ENCODE measurements at places on chromosomes 16 and 17.

DNA sequence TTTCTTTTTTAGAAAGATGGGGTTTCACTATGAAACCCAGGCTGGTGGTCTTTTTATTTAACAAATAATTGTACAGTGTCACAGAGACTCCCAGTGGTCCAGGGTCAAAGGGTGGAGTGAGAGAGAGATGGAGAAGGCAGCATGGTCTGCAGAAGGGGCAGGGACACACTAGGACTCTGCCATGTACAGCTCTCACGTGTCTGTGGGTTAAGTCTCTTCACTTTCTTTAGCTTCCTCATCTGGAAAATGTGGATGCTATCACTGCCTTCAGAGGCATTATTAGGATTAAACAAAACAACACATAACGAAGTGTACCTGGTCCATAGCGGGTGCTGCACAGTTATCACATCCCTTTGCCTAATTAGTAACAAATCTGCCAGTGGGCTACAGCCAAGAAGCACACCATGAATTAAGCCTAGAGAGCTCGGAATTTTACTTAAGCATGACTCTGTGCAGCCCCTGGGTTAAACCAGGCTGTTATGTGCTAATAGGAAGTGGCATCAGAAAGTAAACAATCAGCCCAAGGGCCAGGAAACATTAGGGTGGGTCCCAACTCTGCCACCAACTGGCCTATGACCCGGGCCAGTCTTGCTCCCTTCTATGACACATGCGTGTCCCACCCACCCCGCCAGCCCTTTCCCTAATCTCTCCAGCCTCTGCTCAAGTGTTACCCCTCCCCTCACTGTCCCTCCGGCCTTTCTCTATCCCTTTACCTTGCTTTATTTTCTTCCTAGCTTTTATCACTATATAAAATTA, 13.9 kb downstream of the TOP3A start:
- H3K4me1 ChIP-seq = peaks cover 13% of the 10 kb centered on the region
- H3K36me3 ChIP-seq = peaks cover 54% of the 10 kb centered on the region
- no peaks in the 10 kb centered on the region for H3K27me3 ChIP-seq
- peak overlapping the region; percentile 31 for H3K27ac ChIP-seq
- ATAC-seq = no peak
- no peak overlapping the region for H3K4me3 ChIP-seq

DNA sequence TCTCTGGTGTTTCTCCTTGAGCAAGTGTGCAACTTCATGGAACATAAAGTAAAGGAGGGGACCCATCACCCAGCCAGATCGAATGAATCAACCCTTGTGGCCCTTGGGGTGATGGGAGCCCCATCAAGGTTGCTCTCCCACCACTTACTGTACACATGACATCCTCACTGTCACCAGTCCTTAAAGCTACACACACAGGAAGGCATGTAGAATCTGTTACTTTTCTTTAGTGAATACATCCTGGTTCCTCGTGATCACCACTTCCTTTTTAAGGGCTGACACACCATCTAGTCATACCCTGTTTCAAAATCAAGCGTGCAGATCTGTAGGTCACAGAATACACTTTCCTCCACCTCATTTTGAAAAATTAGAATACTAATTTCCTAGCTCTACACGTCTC, 22.6 kb upstream of the MPHOSPH6 start:
- H3K27me3 ChIP-seq = peaks cover 14% of the 10 kb centered on the region
- no peak overlapping the region for H3K4me3 ChIP-seq
- peak overlapping the region; percentile 76 for H3K27ac ChIP-seq
- H3K4me1 ChIP-seq = peaks cover 24% of the 10 kb centered on the region

DNA sequence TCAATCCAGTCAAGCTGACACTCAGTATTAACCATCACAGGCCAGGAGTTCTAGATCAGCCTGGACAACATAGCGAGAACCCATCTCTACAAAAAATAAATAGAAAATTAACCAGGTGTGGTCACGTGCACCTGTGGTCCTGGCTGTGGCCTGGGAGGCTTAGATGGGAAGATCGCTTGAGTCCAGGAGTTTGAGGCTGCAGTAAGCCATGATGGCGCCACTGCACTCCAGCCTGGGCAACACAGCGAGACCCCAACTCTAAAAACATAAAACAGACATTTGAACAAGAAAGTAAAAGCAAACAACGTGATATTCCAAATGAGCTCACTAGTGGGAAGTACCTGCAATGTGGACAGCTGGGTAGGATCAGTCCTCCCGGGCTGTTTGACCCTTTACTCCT, 41.9 kb downstream of the CRISPLD2 start:
- peaks cover 55% of the 10 kb centered on the region for H3K27me3 ChIP-seq
- no peaks in the 10 kb centered on the region for H3K36me3 ChIP-seq
- H3K27ac ChIP-seq = no peak overlapping the region
- no peak overlapping the region for H3K4me3 ChIP-seq
- H3K4me1 ChIP-seq = no peaks in the 10 kb centered on the region

- no peaks in the 10 kb centered on the region for H3K27me3 ChIP-seq
- H3K36me3 ChIP-seq = peaks cover 45% of the 10 kb centered on the region
- no peak for ATAC-seq
- no peak overlapping the region for H3K4me3 ChIP-seq
Measured at GRCh38 chr16:84183911-84184591, 2.8 kb downstream of the TAF1C start.

DNA sequence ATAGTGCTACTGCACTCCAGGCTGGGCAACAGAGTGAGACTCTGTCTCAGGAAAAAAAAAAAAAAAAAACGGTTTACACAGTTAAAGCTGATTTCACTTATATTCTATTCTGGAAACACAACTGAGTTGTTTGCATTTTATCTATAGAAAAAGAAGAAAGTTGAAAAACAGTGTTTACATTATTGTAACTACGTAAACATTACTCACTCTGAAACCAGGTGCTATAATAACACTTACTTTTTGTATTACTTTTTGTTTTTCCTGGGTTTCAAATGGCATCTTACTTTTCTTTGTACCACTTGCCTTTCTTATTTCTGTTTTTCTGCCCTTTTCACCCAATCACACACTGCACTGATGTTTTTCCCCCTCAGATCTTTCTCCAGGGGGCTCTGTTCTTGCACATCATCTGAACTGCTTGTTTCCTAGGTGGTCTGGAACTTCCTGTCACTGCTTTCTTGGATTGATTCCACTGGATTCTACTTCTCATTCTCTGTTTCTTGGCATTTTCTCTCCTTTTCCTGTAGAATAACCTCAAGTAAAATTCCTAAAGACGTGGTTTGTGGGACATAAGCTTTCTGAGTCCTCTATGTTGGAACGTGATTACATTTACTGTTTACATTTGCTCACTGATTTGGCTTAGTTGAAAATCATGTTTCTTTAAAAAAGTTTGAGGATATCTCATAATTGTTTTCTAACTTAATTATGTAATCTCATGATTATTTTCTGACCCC, 142.1 kb downstream of the HS3ST3B1 start:
- H3K4me1 ChIP-seq = no peaks in the 10 kb centered on the region
- H3K36me3 ChIP-seq = no peaks in the 10 kb centered on the region
- H3K27ac ChIP-seq = no peak overlapping the region
- no peak overlapping the region for H3K4me3 ChIP-seq
- H3K27me3 ChIP-seq = peaks cover 10% of the 10 kb centered on the region

- H3K27me3 ChIP-seq = no peaks in the 10 kb centered on the region
- ATAC-seq = peak; percentile 88
- H3K27ac ChIP-seq = peak overlapping the region; percentile 66
- H3K4me1 ChIP-seq = peaks cover 39% of the 10 kb centered on the region
Measured at GRCh38 chr17:2192367-2193057, 111.1 kb downstream of the SMG6 start.

DNA sequence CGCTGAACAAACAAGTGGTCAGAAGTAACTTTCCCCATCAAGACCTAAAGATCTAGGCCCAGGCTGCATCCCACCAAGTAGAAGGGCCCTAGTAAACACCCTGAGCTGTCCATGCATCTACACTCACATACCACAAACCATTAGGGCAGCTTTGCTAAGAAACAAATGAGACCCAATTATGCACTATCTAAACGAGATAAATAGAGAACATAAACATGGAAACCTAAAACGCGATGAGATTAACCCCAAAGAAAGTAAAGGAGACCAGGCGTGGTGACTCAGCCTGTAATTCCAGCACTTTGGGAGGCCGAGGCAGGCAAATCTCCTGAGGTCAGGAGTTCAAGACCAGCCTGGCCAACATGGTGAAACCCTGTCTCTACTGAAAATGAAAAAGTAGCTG, 5.8 kb downstream of the TXNDC11 start:
- peak overlapping the region; percentile 60 for H3K27ac ChIP-seq
- H3K4me1 ChIP-seq = peaks cover 63% of the 10 kb centered on the region
- no peaks in the 10 kb centered on the region for H3K27me3 ChIP-seq
- peaks cover 55% of the 10 kb centered on the region for H3K36me3 ChIP-seq
- H3K4me3 ChIP-seq = no peak overlapping the region

GRCh38 chr17:50182783-50183420, 17.1 kb downstream of the SGCA start:
- H3K4me1 ChIP-seq = peaks cover 45% of the 10 kb centered on the region
- H3K4me3 ChIP-seq = no peak overlapping the region
- no peaks in the 10 kb centered on the region for H3K36me3 ChIP-seq
- no peak for ATAC-seq

- H3K4me3 ChIP-seq = peak overlapping the region; percentile 14
- ATAC-seq = peak; percentile 89
- peaks cover 64% of the 10 kb centered on the region for H3K36me3 ChIP-seq
Measured at GRCh38 chr16:12291989-12292759, 315.6 kb downstream of the SNX29 start.

GRCh38 chr17:19338031-19338990, 24.2 kb downstream of the B9D1 start:
- H3K27ac ChIP-seq = no peak overlapping the region
- H3K27me3 ChIP-seq = peaks cover 24% of the 10 kb centered on the region
- H3K36me3 ChIP-seq = peaks cover 13% of the 10 kb centered on the region

DNA sequence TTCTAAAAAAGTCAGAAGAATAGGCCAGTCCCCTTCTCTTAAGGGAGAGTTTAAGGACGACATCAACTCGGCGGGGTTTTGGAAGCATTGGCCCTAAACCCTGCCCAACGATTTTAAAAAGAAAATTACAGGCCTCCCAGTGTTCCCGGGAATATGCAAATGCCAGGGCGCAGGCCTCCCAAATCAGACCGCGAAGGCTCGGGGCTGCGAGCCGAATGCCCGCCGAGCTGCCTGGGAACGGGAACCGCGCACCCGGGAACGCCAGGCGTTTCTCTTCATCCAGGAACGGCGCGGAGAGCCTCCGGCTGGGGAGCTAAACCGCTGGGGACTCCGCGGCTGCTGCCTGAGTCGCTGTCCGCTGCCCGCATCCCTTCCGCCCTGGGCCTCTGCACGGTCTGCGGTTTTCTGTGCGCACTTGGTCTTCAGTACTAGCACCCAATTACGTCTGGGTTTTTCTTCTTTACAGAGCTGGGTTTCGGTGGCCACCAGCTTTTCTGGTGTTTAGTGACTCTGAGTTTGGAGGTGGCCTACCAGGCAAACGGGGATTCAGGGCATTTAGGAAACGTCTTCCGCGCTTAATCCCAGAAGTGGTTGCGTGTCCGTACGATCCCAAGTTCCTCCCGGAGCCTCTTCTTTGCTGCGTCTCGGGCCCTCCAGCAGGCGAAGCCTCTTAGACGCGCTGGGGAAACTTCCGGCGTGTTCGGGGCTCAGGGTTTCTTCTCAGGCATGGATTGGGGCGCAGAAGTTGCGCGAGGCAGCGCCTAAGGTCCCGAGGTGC, 5.7 kb downstream of the IRX5 start:
- H3K4me1 ChIP-seq = no peaks in the 10 kb centered on the region
- H3K4me3 ChIP-seq = no peak overlapping the region
- no peaks in the 10 kb centered on the region for H3K36me3 ChIP-seq
- H3K27me3 ChIP-seq = peaks cover 97% of the 10 kb centered on the region

- peak overlapping the region; percentile 70 for H3K27ac ChIP-seq
- peak overlapping the region; percentile 41 for H3K4me3 ChIP-seq
- no peaks in the 10 kb centered on the region for H3K27me3 ChIP-seq
- H3K36me3 ChIP-seq = peaks cover 53% of the 10 kb centered on the region
- no peak for ATAC-seq
- peaks cover 44% of the 10 kb centered on the region for H3K4me1 ChIP-seq
Measured at GRCh38 chr16:30758988-30759491, 2.8 kb downstream of the CFAP119 start.

- peaks cover 34% of the 10 kb centered on the region for H3K4me1 ChIP-seq
- H3K27me3 ChIP-seq = no peaks in the 10 kb centered on the region
- peak overlapping the region; percentile 94 for H3K4me3 ChIP-seq
- peak overlapping the region; percentile 100 for H3K27ac ChIP-seq
- peak; percentile 26 for ATAC-seq
Measured at GRCh38 chr17:63549289-63549945, 860 bp upstream of the DCAF7 start.

GRCh38 chr16:2497116-2497630, 16.6 kb upstream of the ATP6V0C start:
- H3K4me3 ChIP-seq = no peak overlapping the region
- H3K36me3 ChIP-seq = peaks cover 10% of the 10 kb centered on the region
- ATAC-seq = no peak
- peaks cover 5% of the 10 kb centered on the region for H3K4me1 ChIP-seq
- no peak overlapping the region for H3K27ac ChIP-seq
- no peaks in the 10 kb centered on the region for H3K27me3 ChIP-seq

DNA sequence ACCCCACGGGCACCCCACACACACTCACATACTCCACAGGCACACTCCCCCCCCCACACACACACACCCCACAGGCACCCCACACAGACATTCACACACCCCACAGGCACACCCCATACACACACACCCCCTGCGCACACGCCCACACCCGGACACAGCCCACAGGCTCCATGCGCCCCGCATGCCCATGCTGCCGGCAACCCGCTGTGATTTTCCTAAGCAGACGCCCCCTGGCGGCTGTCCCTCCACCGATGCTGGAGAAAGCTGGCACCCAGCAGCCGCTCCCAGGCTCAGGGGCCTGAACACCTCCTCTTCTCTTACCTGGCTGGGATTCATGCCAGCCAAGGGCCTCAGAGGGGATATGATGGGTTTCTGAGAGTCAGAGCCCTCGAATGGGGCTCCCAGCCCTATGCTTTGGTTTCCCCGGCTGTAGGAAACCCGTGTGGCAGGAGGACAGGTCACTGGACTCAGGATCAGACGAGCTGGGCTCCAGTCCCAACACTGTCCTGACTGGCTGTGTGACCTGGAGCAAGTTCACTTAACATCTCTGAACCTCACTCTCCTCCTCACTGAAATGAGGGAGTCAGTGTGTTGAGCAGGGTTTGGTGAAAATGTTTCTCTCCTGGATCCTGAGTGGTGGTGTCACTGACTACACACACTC, 19.6 kb upstream of the TNFRSF13B start:
- peaks cover 62% of the 10 kb centered on the region for H3K4me1 ChIP-seq
- H3K36me3 ChIP-seq = no peaks in the 10 kb centered on the region
- H3K27me3 ChIP-seq = no peaks in the 10 kb centered on the region
- peak overlapping the region; percentile 64 for H3K4me3 ChIP-seq

- peaks cover 64% of the 10 kb centered on the region for H3K27me3 ChIP-seq
- peak; percentile 4 for ATAC-seq
- H3K4me3 ChIP-seq = no peak overlapping the region
- no peaks in the 10 kb centered on the region for H3K36me3 ChIP-seq
Measured at GRCh38 chr17:49508061-49508865, 13.2 kb downstream of the NGFR start.

DNA sequence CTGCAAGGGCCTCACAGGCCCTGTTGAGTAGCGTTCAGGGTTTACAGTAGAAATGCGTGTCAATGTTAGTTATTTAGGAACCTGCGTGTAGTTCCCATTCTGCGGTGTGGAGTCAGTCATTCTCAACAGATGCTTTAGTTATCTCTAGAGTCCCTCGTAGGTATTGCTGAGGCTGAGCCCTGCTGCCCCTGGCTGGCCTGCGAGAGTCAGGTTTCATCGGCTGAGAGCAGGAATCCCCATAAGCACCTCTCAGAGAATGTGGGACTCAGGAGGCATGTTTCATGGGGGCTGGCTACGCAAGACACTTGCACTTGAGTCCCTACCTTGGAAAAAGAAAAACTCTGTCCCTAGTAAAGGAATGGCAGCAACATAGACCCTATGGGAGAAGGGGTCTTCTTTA, 347.5 kb upstream of the ASIC2 start:
- no peak overlapping the region for H3K27ac ChIP-seq
- H3K27me3 ChIP-seq = peaks cover 10% of the 10 kb centered on the region
- no peak overlapping the region for H3K4me3 ChIP-seq
- no peak for ATAC-seq
